A172 (cell line): ENCODE measurements at places on chromosomes 2 and 18. TPM values are rescaled to one million over a fixed set of nuclear protein-coding genes. Genes with fewer than 3 reads are reported as not detected.

Gene CPLX4
- not detected in 2 replicates for total RNA-seq

Gene TEKT4
- total RNA-seq = not detected in 2 replicates

Gene IL37
- not detected in 2 replicates for total RNA-seq

Gene CCBE1
- 6.5 and 8.3 TPM in 2 replicates for total RNA-seq

Gene CFAP65
- total RNA-seq = 0.26 and 0.55 TPM in 2 replicates

Gene B4GALT6
- 15.1 and 17.5 TPM in 2 replicates for total RNA-seq

Gene TYW5
- total RNA-seq = 7.9 and 8.8 TPM in 2 replicates

Gene IL1B
- total RNA-seq = 0.19 TPM in 1 of 2 replicates, not detected in the other

Gene EPB41L3
- total RNA-seq = not detected in 2 replicates

Gene C1QL2
- total RNA-seq = not detected in 2 replicates

Gene MEIS1
- total RNA-seq = 29.0 and 30.1 TPM in 2 replicates

Gene UGT1A4
- total RNA-seq = not detected in 2 replicates

Gene GLB1L
- total RNA-seq = 9.6 and 12.1 TPM in 2 replicates

Gene TTC27
- total RNA-seq = 22.5 and 28.9 TPM in 2 replicates

GRCh38 chr2:75047992-75048625 lies 89.7 kb downstream of the POLE4 start:
- peak; percentile 82 for DNase-seq

DNA sequence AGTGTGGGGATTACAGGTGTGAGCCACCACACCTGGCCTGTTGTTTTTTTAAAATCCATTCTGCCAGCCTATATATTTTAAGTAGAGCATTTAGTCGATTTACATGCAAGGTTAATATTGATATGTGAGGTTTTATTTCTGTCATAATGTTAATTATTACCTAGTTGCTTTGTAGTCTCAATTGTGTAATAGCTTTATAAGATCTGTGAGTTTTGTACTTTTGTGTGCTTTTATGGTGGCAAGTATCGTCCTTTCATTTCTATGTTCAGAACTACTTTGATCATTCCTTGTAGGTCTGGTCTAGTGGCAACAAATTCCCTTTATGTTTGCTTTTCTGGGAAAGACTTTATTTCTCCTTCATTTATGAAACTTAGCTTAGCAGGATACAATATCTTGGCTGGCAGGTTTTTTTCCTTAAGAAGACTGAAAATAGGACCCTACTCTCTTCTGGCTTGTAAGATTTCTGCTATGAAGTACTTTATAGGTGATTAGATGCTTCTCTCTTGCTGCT lies 51.0 kb upstream of the FAM117B start:
- DNase-seq = no peak

DNA sequence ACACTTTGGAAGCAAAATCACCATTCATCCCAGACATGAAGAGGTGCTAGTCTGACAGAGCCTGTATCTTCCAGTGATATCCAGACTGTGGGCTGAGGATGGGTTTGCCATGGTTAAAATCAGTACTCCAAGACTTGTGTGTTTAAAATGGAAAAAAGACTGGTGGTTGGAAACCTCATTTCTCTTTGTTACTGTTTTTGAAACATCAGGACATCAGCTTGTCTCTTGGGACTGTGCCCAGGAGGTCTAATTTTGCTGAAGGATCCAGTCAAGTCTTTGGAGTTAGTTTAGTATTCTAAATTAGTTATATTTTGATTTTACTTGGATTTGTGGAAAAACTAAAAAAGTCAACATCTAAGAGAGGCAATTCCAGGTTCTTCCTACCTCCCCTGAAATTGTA lies 578.4 kb downstream of the PLCL1 start:
- DNase-seq = no peak

DNA sequence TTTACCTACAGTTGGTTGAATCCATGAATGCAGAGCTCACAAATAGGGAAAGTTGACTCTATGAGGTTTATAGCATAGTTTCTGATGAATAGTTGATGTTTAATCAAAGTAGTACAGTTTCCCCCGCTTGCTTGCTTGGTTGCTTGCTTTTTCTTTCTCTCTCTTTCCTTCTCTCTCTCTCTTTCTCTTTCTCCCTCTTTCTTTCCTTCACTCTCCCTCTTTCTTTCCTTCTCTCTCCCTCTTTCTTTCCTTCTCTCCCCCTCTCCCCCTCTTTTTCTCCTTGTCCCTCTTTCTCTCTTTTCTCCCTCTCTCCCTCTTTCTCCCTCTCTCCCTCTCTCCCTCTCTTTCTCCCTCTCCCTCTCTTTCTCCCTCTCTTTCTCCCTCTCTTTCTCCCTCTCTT lies 999.9 kb upstream of the CELF4 start:
- no peak for DNase-seq

GRCh38 chr2:216242365-216242764 lies 129.9 kb downstream of the MARCHF4 start:
- no peak for DNase-seq

GRCh38 chr2:10610213-10610910 lies 79.4 kb downstream of the NOL10 start:
- no peak for DNase-seq

GRCh38 chr2:118098307-118099030 lies 10.2 kb downstream of the INSIG2 start:
- DNase-seq = no peak

DNA sequence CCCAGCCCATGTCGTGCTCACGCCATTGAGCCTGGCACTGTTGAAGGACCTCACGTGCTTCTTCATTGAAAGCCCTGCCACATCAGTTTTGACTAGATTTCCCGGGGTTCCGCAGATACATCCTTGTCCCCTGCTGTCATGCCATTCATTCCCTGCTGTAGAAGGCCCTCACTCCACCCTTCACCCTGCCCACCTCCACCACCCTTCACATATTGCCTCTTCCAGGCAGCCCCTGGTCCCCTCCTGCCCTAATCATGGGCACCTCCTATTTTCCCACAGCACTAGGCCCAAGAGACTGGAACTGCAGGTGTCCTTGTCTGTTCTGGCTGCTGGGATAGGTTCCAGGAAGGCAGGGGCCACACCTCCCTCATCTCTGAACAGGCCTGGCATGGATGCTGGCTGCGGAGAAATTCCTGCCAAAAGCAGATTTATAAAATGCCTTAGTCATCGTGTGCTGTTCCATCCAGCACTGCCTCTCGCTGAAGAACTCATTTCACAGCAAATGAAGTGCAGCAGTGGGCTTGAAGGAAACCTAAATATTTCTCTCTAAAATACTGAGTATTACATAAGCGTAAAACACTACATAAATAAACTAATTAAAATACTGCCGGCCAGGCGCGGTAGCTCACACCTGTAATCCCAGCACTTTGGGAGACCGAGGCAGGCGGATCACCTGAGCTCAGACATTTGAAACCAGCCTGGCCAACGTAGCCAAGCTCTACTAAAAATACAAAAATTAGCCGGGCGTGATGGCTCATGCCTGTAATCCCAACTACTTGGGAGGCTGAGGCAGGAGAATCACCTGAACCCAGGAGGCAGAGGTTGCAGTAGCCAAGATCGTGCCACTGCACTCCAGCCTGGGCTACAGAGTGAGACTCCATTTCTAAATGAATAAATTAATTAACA lies 38.4 kb downstream of the EIF4E2 start:
- DNase-seq = peak; percentile 94

- DNase-seq = no peak
Observed at GRCh38 chr2:8653485-8653884, 28.4 kb upstream of the ID2 start.

GRCh38 chr2:223046470-223047040 lies 5.4 kb upstream of the KCNE4 start:
- DNase-seq = no peak

DNA sequence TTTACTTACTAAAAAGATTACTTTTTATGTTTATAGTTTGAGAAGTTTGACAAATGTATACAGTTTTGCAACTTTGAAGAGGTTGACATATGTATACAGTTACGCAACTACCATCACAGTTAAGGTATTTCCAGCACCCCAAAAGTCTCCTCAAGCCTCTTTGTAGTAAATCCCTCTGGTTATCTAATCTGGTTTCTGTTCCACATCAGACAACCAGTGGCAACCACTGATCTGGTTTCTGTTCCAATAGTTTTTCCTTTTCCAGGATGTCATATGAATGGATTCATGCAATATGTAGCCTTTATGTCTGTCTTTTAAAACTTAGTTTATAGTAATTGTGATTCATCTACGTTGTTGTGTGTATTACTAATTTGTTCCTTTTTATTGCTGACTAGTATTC lies 23.5 kb downstream of the IFIH1 start:
- DNase-seq = no peak

- DNase-seq = no peak
Observed at GRCh38 chr2:212274215-212274614, 264.4 kb downstream of the ERBB4 start.

DNA sequence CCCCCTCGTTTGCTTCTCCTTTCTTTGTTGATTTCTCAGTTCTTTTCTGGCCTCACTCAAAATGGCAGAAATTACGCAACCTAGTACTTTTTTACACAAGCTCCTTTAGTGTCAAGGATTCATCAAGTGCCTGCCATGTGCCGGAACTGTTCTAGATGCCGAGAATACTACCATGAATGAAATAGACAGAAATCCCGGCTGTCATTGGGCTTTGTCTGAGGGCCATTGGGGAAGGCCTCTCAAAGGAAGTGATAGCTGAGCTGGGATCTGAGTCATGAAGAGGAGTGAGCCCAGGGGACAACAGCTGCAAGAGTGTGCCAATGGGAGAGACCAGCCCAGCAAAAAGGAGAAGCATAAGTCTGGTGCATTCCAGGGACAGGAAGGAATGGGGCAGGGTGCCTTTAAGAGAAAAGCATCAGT lies 34.3 kb upstream of the PPP1CB start:
- peak; percentile 79 for DNase-seq

DNA sequence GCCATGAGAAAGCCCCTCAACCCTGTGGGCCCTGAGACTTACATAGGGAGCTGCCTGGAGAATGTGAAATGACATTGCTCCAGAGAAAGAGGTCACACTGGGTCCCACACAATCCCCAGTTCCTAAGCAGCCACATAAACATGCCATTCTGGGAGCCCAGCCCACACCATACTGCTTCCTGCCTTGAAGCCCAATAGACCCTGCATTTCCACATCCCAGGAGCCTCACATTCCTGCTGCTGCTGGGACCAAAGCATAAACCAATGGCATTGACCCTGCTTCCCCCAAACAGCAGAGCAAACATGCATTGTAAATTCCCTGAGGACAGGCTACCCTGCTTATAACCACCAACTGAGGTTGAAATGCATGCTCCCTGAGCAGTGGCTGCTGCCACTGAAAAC lies 1117.6 kb upstream of the SLC39A10 start:
- no peak for DNase-seq

DNA sequence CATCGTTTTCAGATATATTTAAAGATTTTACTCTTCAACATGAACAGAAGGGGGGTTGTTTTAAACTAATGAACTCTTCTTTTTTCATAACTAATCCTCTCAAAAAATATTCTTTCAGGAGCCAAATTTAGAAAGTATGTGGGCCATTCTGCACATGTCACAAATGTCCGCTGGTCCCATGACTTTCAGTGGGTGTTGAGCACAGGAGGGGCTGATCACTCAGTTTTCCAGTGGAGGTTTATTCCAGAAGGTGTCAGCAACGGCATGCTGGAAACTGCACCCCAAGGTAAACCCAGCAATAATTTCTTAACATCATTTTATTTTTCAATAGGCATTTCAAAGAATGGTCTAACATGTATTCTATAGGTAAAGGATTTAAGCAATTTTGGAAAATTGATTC lies 136.0 kb downstream of the EML6 start:
- DNase-seq = no peak

DNA sequence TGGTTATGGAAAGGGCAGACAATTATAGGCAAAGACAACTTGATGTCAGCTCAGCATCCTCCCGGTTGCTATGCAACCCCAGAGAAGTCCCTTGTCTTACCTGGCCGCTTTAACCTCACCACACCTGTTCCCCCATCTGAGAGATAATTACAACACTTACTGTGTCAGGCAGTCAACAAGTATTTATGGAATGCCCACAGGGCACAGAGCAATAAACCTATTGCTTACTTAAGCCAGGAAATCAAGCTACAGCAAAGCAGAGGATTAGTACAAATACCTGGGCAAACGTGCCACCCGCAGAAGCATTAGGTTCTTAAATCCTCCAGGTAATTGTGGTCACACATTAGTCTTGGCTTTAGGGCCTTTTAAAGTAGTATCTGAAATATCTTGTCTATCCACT lies 320.4 kb upstream of the REV1 start:
- no peak for DNase-seq

GRCh38 chr18:49560624-49561288 lies 1.1 kb upstream of the LIPG start:
- DNase-seq = no peak

- no peak for DNase-seq
Observed at GRCh38 chr2:16154501-16155280, 214.3 kb downstream of the MYCN start.

GRCh38 chr2:216651351-216651881 lies 18.2 kb downstream of the IGFBP2 start:
- DNase-seq = no peak

DNA sequence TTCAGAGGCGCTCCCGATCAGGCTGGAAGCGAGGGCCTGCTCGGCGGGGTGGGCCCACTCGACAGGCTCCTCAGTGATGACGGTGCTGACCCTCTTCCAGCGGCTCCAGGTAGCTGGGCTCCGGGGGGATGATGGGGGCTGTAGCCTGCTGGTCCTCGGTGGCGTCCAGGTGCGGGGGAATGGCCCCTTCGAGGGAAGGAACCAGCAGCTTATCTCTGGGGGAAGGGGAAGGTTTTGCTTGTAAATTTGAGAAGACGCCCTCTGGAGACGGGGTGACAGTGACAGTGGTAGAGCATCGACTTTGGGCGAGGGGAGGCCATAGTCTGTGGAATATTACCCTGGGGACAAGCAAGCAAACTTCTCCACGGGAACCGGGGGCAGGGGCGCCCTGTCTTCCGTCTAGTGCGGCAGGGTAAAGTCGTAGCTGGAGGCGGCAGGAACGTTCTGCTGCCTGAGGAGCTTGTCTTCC lies 891.9 kb upstream of the LRRTM1 start:
- no peak for DNase-seq

GRCh38 chr2:165058476-165059265 lies 103.3 kb upstream of the SLC38A11 start:
- DNase-seq = no peak

GRCh38 chr18:3342628-3343027 lies 80.7 kb downstream of the MYL12B start:
- DNase-seq = no peak

- DNase-seq = peak; percentile 48
Observed at GRCh38 chr2:30315391-30316063, 84.2 kb downstream of the LBH start.

GRCh38 chr2:65198737-65199136 lies 28.9 kb upstream of the ACTR2 start:
- no peak for DNase-seq

DNA sequence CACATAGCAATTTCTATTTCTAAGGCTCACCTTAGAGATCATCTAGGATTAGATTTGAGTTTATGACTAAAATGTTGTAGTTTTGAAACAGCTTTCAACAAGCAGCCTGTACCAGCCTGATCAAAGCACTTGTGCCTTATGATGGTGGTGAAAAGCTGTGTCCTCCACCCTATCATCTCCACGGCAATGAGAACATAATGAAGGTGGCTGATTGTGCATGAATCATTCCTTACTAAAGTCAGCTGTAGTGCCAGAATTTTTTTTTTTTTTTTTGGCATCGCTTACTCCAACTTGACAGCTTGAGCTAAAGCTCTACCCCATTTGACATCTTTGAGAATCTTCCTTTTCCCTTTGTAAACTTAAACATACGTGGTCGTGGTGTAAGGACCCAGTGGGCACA lies 86.0 kb downstream of the DCC start:
- DNase-seq = no peak

GRCh38 chr18:73933685-73934084 lies 213.9 kb downstream of the FBXO15 start:
- DNase-seq = no peak

- DNase-seq = no peak
Observed at GRCh38 chr2:95317123-95317500, 20.0 kb downstream of the KCNIP3 start.
